DMS79 treated with DMSO at 0.1 percent for 48 hours (cell line): ENCODE measurements at places on chromosomes 16 and 17.

DNA sequence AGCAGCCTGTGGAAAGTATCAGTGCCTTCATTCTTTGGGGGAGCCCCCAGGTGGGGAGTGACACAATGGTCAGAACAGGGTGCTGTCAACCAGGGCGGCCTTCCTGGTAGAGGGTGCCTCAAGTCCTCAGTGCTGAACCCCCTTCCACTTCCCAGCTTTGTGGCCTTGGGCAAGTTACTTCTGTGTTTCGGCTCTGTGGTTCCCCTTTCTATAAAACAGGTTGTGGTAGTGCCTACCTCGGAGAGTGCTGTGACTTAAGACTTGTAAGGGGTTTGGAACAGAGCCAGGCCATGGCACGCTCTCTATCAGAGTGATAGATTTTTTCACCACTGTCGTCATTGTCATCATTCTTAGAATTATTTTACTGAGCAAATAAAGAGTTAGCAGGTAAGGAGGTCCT lies 141.1 kb downstream of the CCDC182 start:
- DNase-seq = peak; percentile 48

DNA sequence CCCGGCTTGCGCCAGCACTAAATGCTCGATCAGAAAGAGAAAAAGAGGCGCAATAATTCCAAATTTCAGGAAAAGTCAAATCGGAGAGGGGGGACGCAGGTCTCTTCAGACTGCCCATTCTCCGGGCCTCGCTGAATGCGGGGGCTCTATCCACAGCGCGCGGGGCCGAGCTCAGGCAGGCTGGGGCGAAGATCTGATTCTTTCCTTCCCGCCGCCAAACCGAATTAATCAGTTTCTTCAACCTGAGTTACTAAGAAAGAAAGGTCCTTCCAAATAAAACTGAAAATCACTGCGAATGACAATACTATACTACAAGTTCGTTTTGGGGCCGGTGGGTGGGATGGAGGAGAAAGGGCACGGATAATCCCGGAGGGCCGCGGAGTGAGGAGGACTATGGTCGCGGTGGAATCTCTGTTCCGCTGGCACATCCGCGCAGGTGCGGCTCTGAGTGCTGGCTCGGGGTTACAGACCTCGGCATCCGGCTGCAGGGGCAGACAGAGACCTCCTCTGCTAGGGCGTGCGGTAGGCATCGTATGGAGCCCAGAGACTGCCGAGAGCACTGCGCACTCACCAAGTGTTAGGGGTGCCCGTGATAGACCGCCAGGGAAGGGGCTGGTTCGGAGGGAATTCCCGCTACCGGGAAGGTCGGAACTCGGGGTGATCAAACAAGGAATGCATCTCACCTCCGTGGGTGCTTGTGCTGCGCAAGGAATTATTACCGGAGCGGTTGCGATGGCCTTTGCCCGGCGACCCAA lies 4.0 kb upstream of the DLX4 start:
- no peak for DNase-seq

DNA sequence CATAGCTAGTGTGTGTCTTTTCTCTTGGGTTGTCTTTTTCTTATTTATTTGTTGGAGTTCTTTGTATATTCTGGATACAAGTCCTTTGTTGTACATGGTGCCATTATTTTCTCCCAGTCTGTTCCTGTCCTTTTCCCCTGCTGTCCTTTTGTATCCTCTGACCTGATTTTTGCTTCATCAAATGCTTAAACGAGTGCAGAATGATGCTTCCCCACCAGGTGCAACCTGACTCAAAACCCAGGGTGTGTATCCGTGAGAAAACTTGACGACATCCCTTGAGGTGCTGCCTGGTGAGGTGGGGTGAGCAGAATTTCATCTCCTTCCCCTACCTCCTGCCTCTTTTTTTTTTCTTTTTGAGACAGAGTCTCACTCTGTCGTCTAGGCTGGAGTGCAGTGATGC lies 88.6 kb downstream of the NTN1 start:
- no peak for DNase-seq

DNA sequence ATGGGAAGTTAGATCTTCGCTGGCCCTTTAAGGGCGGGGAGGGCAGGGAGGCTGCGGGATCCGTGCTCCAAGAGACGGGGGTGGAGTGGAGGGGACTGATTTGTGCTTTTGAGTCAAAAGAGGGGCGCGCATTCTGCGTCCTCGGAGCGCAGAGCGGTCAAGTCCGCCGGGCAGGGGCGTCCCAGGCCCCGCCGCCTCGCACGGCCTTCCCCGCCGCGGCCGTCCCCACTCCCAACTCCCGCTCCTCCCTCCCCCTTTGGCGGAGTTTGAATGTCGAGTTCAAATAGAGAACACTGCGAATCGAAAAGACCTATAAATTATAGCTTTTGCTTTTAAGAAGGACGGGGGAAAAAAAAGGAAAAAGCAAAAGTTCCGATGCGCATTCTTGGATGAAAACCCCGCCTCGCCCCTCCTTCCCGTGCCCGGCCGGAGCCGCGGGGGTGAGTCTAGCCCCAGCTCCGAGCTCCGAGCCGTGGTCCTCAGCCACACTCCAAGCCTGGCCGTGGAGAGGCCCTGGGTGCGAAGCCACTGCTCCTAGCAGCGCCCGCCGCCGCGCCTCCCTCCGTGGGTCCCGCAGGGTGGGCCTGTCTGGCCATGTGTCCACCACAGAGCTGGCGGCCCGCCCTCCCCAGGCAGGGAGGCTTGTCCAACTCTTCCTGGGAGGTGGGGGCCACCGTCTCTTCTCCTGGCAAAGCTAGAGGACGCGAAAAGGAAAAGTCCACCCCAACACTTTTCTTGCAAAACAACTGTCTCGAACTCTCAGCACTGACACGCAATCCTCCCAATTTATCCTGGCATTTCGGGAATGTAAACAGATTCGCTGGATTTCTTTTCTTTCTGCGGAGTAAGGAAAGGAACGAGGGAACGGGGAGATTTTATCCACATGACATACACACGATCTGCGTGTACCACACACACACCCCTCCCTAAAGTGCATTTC lies 3.6 kb downstream of the CBX8 start:
- DNase-seq = no peak

- DNase-seq = no peak
Observed at GRCh38 chr16:29645694-29646187, 17.3 kb upstream of the SPN start.

- DNase-seq = no peak
Observed at GRCh38 chr16:85126394-85126704, 14.1 kb upstream of the CIBAR2 start.

GRCh38 chr16:51549836-51550235 lies 398.8 kb upstream of the SALL1 start:
- DNase-seq = no peak

DNA sequence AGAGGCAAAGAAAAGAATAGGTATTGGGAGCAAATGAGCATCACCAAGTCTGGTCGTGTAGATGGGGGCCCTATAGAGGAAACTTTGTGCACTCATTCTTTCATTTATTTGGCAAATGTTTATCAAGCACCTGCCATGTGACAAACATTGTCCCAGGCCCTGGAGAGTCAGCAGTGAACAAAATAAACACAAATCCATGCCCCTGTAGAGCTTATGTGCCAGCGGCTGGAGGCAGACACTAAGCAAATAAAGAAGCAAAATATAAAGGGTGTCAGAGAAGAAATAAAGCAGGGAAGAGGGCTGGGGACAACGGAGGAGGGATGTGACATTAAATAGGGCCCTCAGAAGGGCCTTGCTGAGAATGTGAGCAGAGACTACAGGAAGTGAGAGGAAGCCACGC lies 45.5 kb downstream of the KATNIP start:
- DNase-seq = no peak

DNA sequence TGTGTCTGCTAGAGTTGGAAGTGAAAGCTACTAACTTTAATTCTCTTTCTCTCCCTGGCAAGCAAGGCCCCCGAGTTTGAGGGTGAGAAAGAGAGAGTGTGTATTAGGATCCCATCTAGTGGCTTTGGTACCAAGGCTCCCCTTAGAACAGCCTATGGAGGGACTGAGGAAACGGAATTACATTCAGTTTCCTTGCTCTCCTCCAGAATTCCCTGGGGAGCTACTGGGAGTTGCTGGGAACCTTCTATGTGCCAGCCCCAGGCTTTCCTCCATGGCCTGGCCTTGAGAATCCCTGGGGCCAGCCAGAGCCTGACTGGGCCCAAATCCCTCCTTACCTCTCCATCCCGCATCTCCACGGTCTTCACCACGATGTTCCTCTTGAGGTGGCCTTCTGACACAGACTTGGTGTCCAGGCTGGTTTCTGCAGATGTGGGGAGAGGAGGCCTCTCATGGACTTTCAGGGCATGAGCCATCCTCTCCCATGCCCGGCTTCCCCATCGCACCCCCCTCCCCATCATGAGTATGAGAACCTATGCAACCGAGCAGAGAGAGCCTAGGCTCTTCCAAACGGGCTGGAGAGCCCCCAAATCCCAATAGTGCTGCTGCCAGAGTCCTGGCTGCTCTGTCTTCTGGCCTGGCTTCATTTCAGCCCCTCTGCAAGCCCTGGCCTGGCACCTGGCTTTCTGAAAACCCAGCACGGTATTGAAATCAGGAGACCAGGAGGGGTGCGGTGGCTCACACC lies 7.4 kb downstream of the GFAP start:
- DNase-seq = no peak
